Kidney tubule cell (primary cell): ENCODE measurements at places on chromosomes 7 and 10.

DNA sequence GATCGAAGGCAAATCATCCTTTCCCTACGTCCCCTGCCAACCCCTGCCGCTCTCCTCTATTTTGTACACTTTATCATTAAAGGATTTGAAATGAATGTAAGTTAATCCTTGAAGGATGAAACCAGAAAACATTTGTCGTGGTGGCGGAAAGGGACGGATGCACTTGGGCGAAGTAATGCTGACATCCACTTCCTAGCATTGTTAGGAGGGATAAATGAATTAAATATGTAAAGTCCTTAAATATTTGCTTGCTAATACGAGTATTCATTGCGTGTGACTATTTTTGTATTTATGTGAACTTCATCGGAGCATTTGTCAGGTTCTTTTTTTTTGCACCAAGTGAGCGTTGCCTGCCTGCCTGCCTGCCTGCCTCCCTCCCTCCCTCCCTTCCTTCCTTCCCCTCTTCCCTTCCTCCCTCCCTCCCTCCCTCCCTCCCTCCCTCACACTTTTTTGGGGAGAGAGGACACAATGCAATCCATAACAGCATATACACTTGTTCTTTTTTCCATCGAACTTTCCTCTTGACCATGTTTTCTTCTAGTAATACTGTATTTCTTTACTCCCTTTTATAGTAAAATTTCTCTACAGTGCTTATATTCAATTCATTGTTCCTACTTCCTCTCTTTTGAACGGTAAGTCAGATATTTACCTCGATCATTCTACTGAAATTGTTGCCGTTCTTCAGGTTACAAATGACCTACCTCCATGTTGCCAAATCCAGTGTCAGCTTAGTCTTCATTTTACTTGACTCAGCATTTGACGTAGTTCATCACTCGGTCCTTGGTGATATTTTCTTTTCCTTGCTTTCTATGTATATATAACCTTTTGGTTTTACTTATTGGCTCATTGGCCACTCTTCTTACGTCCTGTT is 831 bp downstream of the CCDC7 start:
- peak; percentile 25 for DNase-seq

GRCh38 chr10:21969326-21970287 is 33.9 kb downstream of the DNAJC1 start:
- DNase-seq = peak; percentile 23

DNA sequence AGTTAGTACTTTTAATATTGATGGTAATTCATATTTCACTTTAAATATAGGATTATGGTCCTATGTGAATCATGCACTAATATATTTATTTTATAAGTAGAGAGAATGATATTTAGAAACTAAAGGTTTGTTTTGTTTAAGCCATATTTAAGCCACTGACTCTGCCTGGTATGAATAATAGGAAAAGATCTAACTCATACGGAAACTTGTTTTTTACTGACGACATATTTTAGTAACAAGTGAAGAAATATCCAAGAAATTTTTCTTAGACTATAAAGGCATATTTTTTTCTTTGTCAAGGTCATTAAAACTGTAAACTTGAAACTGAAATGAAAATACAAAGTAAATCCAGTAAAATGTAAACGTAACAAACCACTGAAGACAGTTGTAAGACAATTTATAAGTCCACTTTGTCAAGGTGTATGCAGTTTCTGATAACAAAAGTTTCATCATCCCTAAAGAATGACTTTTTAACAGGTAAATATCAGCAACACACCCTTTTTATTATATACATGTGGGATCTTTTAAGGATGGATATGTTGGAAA is 147.1 kb downstream of the PHF14 start:
- DNase-seq = no peak

DNA sequence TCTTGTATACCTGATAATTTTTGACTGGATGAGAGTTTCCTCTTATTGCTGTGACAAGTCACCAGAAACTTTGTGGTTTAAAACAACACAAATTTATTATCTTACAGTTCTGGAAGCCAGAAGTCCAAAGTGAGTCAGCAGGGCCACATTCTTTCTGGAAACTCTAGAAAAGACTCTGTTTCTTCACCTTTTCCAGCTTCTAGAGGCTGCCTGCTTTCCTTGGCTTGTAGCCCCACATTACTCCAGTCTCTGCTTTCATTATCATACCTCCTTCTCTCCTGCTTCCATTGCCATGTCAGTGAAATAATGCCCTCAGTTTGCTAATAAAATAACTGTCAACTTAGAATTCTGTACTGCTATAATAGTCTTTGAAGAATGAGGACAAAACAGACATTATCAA is 65.3 kb downstream of the VCL start:
- DNase-seq = peak; percentile 38

GRCh38 chr7:27640884-27641574 is 21.7 kb downstream of the HIBADH start:
- DNase-seq = peak; percentile 80

DNA sequence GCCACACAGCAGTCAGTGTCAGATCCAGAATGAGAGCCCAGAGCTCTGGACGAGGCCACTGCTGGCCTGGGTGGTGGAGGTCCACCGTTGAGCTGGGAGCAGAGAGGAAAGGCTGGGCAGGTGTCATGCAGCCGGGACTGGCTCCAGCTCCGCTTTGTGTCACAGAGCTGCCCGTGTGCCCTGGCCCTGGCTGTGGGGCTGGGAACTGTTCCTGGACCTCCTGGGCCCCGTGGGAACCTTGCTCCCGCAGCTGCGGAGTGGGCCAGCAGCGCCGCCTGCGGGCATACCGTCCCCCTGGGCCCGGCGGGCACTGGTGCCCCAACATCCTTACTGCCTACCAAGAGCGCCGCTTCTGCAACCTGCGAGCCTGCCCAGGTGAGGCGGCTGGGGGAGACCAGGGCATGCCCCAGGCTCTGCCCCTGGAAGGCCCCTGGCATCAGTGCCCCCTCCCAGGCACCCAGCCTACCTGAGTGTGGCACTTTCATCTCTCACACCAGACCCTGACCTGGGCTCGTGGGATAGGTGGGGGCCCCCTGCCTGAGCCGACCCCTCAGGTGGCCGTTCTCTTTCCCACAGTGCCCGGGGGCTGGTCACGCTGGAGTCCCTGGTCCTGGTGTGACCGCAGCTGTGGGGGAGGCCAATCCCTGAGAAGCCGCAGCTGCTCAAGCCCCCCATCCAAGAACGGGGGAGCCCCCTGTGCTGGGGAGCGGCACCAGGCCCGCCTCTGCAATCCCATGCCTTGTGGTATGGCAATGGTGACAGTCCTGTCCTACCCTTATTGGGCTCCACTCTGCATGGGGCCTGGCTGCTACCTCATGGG is 18.8 kb upstream of the ZNF862 start:
- DNase-seq = no peak

GRCh38 chr10:20920061-20920460 is 22.9 kb upstream of the NEBL start:
- DNase-seq = no peak

GRCh38 chr7:50497968-50498367 is 47.8 kb upstream of the FIGNL1 start:
- no peak for DNase-seq

DNA sequence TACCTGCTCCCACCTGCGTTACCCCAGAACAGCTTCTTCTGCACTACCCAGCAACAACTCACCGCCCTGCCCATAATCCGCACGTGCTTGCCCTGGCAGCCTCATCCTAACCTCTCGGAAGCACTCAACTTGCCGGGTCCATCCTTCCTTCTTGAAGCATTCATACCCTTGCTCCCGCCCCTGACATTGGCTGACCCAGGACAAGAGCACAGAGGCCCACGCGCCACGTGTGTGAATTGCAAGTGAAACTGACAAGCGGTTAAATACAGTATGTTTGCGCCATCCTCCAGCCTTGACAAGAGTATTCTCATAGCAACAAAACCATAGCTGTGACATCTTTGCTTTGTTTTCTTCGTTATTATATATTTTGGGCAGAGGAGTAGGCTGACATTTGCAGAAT is 10.9 kb upstream of the OCM start:
- DNase-seq = no peak

GRCh38 chr10:91622601-91623000 is 10.3 kb downstream of the PPP1R3C start:
- no peak for DNase-seq

- no peak for DNase-seq
Measured at GRCh38 chr7:35761871-35762677, 38.8 kb upstream of the SEPTIN7 start.

DNA sequence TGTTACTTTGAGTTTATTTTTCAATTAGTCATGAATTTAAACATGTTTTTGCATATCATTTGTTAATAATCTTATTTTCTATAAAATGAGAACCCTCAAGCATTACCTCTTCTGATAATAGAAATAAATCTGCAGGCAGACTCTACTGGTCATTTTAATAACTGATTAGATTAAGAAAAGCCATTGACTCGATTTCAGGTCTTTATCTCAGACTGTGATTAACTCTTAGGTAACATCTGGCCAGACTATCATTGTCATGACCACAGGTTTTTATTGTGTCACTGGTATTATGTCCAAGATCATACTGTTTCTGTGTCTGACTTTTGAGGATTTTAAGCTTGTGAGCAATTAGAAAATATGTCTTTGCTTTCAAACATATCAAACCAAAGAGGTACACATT is 83.6 kb upstream of the SLC13A1 start:
- no peak for DNase-seq

GRCh38 chr10:48511066-48511874 is 93.6 kb downstream of the ARHGAP22 start:
- DNase-seq = no peak

DNA sequence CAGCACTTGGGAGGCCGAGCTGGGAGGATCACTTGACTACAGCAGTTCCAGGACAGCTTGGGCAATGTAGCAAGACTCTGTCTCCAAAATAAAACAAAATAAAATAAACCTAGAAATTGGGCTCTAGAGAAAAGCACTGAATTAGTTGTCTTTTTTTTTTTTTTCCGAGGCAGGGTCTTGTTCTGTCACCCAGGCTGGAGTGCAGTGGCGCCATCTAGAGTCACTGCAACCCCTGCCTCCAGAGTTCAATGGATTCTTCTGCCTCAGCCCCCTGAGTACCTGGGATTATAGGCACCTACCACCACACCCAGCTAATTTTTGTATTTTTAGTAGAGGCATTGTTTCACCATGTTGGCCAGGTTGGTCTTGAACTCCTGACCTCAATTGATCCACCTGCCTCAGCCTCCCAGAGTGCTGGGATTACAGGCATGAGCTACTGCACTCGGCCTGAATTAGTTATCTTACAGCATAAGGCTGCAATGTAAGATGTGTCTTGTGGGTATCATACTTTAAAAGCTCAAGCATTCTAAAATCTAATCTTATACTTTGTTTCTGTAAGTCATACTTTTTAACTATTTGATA is 12.8 kb downstream of the MEIG1 start:
- peak; percentile 27 for DNase-seq

DNA sequence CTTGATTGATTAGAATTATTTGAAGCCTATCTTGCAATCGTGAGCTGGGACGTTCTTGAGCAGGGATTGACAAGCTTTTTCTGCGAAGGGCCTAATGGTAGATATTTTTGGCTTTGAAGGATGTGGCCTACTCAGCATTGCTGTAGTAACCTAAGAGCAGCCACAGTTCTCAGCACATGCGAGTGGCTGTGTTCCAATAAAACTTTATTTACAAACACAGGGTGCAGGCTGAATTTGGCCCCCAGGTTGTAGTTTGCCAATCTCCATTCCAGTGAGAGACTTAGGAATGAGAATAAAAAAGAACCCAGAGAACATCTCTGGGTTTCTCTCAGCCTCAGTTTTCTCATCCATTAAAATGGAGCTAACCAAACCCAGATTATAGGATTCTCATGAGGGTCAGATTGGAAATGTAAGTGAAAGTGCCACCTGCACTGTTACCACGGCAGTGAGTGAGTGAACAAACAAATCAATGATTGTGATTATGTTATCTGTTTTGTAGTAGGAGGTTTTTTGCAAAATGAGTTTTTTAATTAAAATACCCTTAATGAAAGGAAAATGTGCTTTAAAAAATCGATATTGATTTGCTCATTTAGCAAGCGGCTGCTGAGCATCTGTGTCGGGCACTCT is 664.0 kb downstream of the SDK1 start:
- no peak for DNase-seq

- DNase-seq = no peak
Measured at GRCh38 chr7:99730238-99730810, 4.7 kb downstream of the CYP3A7 start.

GRCh38 chr10:23155169-23155568 is 36.9 kb upstream of the PTF1A start:
- DNase-seq = no peak

DNA sequence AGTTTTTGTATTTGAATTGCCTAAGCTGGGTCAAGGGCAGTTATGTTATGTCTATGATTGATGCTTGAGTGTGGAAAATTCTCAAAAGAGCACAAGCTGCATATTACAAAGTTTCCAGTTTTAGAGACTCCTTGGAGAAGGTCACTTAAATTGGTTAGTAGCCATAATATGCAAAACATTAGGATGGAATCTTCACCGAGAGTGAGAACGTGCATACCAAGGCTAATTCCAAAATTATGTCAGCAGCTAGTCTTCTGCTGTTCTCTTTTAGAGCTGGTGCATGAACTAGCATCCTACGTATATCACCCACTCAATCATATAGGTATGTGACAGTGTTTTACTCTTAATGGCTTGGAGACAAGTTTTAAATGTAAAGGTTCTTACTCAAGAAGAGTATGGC is 49.2 kb downstream of the MKX start:
- no peak for DNase-seq

DNA sequence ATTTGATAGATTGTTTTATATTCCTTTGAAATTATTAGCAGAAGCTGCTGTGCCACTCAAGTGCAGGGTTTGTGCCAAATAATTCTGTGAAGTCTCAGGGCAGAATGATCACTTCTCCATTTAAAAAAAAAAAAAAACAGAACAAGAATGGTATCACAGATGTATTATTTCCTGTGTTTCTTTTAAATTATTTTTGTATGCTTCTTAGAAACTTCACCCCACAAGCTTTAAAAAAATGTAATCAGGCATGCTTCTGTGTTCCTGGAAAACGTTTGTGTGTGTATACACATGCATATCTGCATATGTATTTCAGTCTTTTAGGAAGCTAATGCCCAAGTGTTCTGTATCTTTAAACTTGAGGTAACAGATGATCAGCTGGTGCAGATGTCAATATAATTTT is 6.3 kb upstream of the CD36 start:
- DNase-seq = no peak

GRCh38 chr10:132058793-132059759 is 6.7 kb upstream of the JAKMIP3 start:
- DNase-seq = no peak

GRCh38 chr7:136312592-136312991 is 335.4 kb upstream of the MTPN start:
- no peak for DNase-seq

DNA sequence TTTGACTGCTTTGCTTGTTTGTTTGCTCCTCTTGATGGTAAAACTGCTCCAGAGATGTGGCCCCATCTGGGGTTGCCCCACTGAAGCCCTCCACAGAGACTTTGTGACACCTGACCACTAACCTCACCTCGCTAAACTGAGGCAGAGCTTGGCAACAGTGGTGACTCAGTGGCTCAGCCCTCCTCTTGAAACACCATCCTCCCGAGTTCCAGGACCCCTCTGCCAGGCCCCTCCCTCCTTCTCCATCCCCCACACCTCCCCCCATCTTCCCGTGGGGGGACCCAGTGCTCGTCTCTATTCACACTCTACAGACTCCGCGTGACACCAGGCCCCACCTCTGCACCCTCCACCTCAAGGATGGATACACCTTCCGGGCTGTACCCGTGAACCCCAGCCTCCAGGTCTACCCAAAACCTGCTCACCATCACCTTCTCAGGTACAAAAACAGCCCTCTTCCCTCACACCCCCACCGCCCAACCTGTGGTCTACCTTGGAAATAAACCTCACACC is 19.0 kb upstream of the RET start:
- DNase-seq = no peak

- DNase-seq = no peak
Measured at GRCh38 chr7:106590209-106590816, 70.6 kb downstream of the CCDC71L start.
